ENCODE measurements at places on chromosomes 13 and 19.

DNA sequence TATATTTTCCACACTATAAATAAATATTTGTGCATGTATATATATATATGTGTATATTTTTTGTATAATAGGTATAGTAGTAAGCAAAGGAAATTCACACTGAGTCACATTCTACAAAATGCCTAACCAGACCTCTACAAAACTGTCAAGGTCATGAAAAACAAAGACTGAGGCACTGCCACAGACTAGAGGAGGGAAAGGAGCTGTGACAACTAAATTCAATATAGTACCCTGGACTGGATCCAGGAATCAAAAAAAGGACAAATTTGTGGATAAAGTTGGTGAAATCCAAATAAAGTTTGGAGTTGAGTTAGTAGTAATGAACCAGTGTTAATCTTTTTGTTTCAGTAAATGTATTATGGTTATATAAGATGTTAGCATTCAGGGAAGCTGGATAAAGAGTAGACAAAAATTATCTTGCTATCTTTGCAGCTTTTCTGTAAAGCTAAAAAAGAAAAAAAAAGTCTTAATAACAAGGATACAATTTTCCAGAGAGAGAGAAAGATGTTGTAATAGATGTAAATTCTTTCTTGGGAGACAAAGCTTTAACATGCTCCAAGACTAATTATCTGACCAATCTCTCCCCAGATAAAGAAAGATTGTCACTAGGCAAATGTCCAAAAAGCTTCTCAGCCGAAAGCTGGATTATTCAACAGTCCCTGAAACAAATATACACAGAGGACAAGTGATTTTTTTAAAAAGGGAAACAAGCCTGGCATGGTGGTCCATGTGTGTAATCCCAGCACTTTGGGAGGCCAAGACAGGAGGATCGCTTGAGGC is 19.1 kb downstream of the SYDE1 start:
- DNase-seq, result no peak

DNA sequence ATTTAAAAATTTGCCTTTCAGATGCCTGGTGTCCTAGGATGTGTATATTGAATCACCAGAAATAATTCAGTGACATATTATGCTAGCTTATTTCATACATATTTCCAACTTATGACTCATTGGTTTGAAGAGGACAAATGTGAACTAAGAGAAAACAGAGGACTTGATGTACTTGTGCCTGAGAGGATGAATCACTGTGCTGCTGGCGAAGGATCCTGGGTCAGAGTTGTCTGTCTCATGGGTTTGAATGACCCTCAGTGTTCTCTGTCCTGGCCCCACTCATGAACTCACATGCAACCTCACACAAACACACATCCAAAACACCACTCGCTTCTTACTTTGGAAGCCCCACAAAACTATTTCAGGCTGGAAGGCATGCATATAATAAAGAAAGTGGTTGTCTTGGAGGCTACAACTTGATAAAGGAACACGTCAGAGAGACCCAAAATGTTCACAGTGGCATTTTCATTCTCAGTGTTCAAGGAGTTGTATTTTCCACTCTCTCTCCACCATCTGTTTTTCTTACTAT is 129.0 kb upstream of the SPRY2 start:
- no peak for DNase-seq

- peak; percentile 80 for DNase-seq
Measured at GRCh38 chr19:10193790-10194499, 808 bp downstream of the DNMT1 start.

DNA sequence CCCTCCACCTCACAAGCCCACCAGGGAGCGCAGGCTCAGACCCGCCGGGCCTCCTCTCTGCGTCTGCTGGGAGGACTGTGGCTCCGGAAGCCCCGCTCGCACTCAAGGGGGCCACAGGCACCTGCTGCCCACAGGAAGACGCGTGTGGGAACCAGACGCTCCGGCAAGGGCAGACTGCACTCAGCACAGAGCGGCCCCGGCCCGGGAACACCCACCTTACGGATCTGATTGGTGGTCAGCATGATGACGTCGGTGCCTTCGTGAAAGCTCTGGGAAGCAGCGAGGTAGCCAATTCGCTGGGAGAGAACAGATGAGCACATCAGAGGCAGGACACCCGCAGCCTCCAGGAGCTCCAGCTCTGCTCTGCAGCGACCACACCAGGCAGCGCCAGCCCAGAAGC is 14.6 kb downstream of the AP3D1 start:
- DNase-seq, result no peak

DNA sequence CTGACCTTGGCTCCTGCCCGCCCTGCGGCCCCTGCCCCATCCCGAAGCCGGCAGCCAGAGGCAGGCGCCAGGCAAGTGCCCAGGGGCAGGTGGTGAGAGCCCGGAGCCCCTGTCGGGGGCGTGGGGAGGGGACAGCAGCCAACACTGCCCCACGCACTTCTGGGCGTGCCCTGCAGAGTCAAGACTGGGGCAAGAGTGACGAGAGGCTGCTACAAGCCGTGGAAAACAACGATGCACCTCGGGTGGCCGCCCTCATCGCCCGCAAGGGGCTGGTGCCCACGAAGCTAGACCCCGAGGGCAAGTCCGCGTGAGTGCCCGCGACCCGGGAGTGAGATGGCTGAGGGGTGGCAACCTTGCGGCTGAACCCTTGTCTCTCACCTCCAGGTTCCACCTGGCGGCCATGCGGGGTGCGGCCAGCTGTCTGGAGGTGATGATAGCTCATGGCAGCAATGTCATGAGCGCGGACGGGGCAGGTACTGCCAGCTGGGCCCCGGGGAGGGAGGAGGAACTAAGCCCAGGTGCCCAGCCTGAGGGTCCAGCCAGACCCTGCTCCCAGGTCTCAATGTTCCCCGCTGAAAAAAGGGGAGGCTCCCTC is 17.3 kb downstream of the ANKRD24 start:
- peak; percentile 69 for DNase-seq

DNA sequence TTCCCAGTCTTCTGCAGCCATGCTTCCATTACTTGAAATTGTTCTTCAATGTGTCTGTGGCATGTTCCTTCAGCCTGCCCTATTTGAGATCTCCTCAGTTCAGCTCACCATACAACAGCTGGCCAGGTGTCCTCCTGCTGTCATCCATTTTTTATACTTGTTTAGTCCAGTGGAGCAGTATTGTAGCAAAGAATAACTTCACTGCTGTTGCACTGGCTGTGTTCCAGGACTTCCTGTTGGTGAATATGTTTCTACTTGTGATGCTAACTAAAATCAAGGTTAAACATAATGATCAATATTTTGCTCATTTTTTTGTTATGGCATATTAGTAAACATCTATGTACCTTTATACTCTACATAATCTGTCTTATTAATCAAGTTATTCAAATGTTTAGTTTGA is 1394.1 kb downstream of the PCDH9 start:
- DNase-seq, result peak; percentile 46

DNA sequence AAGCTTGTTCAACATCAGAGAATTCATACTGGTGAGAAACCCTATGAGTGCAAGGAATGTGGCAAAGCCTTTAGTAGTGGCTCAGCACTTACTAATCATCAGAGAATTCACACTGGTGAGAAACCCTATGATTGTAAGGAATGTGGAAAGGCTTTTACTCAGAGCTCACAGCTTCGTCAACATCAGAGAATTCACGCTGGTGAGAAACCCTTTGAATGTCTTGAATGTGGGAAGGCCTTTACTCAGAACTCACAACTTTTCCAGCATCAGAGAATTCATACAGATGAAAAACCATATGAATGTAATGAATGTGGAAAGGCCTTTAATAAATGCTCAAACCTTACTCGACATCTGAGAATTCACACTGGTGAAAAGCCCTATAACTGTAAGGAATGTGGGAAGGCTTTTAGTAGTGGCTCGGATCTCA is 25.2 kb downstream of the ZNF383 start:
- no peak for DNase-seq

GRCh38 chr13:99391781-99392469 is 84.7 kb upstream of the GPR183 start:
- DNase-seq, result no peak

- no peak for DNase-seq
Measured at GRCh38 chr13:20326276-20326675, 94.2 kb upstream of the GJB6 start.

GRCh38 chr19:36196249-36196648 is 18.2 kb downstream of the ZNF565 start:
- no peak for DNase-seq

GRCh38 chr19:1016647-1017114 is 4.2 kb downstream of the TMEM259 start:
- no peak for DNase-seq

DNA sequence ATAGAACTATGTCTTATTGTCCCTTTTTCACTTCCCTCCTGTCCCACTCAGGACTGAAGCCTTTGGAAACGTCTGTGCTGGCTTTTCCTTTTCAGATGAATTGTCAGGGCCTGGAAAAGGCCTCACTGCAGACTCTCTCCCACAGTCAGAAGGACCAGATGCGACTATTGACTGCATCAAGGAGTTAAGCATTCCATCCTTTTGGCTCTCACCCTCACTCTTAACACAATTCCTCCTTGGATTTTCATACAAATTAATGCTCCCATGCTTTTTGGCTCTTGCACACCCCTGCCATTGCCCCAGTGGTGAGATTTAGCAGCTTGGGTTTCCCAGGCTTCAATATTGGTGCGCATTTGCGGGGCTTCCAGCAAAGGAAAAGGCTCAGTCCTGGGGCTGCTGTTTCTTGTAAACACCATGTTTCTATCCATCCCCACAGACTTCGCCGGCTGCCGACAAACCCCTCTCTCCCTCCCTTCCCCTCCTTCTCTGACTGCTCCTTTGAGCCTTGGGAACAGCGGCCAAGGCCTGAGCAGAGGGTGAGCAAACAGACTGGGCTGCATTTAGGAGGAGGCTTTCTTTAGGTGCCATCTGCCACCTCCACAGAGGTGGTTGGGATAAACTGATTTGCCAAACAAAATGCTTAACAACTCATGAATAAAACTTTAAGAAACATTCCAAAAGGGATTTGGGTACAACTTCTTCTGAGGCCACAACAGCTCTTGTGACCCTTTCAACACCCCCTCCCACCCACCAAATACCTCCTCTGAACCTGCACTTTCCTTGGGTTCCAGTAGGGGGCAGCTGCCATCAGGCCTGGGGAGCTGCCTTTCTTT is 48.6 kb upstream of the PCDH8 start:
- DNase-seq, result no peak

DNA sequence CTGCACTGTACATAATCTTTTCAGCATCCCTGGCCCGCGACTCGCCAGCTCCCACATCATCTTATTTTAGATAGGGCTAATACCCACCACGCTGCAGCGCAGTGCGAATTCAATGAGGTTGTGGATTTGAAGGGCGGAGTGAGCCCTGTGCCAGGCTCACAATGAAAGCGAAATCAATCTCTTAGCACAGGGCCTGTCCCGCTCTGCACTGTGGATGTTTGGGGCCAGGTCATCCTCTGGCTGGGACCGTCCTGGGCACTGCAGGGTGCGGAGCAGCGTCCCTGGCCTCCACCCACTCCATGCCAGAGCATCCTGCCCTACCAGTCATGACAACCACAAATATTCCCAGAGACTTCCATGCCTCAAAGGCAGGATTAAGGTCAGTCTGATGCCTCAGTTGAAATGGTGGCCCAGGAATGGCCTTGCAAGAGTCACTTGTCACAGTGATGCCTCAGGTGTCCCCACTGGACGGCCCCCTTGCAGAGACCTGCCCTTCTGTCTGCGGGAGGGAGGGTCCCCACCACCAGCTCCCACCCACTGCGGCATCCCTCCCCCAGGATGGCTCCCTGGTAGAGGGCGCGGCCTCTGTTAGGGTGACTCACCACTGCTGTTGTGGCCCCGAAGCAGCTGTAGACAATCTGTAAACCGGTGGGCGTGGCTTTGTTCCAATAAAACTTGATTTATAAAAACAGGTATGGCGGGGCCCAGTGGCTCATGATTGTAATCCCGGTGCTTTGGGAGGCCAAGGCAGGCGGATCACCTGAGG is 5.6 kb downstream of the UHRF1 start:
- DNase-seq, result no peak

DNA sequence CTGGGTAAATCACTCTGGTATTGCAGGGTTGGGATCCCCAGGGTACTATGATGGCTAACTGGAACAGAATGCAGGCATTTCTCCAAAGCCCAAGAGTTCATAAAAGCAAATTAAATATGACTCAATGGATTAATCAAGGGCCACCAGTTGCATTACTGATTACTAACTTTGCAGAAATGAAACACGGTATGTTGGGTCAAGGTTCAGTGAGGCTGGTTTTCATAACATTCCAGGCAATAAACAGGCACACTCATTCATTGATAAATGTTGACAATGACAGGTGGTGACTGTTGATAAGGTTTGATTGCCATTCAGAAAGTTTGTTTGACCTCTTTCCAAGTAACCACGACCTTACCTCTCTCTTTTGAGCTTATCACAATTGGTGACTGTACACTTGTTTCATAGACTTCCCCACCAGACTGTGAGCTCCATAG is 506 bp upstream of the AP1M1 start:
- no peak for DNase-seq

GRCh38 chr13:67048821-67049150 is 181.3 kb downstream of the PCDH9 start:
- DNase-seq, result no peak

- DNase-seq, result no peak
Measured at GRCh38 chr13:97474349-97474980, 40.5 kb downstream of the RAP2A start.

DNA sequence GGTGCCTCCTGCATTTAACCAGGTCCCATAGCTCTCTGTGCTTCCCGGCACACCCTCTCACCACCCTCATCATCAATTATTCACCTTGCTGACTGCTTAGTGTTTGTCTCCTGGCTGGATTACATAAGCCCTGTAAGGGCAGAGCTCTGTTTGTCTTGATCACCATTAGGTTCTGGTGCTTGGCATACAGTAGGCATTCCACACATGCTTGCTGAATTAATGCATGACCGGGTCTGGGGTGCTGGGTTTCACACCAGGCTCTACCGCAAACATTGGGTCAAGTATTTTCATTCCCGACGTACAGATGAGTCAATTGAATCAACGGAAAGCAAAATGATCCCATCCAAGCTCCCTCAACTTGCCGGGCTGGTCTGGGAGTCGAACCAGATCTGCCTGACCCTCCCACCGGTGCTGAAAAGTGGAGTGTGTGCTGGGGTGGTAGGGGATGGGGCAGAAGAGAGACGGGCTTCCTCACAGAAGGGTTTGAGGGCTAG is 28.5 kb downstream of the VAV1 start:
- DNase-seq, result no peak

DNA sequence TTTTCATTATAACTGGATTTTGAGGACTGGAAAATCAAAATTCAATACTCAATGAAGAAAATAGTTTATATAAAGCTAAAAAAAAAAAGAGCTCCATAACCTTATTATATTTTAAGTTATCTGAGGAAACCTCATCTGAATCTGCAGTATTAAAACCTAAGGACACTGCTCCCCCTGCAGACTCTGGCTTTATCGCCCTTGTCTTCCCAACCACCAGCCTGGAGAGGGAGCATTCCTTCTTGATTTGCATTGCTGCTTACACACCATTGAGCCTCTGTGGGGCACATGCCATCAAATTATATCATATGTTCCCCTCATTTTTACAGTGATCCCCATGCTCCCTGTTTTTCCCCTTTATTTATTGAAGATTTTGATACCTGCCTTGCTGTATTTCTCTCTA is 871.4 kb upstream of the GPC6 start:
- peak; percentile 59 for DNase-seq

Data from NCI-H1417 (cell line).